NCI-H1048 (cell line): ENCODE measurements at places on chromosomes 16 and 17.
A peak's percentile ranks its signal among the peaks of the same experiment; 100 is the strongest.

DNA sequence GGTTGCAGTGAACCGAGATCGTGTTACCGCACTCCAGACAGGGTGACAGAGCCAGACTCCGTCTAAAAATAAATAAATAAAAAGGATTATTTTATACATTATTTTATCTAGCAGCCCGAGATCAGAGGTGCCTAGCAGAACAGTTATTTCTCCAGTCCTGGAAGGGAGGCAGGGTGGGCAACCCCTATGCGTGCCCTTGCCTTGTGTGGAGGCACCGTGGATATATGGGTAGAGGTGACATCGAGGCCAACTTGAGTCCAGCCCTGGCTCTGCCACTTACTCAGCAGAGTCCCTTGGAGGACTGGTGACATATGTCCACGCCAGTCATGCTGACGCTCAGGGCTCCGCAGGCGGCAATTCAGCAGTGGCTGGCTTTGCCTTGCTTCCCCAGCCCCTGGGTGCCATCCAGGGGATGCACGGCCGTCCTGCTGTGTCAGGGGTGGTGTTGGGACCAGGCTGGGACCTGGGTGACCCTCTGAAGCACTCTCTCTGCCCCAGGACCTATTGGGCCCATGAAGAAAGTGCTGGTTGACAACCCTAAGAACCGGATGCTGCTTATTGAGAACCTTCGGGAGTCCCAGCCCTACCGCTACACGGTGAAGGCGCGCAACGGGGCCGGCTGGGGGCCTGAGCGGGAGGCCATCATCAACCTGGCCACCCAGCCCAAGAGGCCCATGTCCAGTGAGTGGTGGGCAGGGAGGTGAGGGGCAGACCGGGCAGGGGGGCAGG, 13.2 kb downstream of the GALK1 start:
- no peak for DNase-seq

DNA sequence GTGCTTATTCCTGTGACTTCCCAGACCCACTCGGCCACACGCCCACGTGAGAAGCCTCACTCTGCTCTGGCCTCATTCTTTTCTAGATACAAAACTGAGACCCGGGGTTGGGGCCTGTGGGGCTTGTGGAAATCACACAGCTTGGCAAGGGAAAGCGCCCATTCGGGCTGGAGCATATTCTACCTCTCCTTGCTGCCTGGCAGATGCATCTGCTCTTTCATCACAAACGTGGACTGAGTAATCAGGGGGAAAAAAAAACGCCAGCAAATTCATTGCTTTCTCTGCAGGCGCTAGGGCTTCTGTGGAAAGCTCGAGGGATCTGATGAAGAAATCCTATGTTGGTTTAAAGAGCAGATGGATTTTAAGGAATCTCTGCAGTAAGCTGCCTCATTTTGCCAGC, 44.4 kb downstream of the DNAH9 start:
- DNase-seq, result no peak

DNA sequence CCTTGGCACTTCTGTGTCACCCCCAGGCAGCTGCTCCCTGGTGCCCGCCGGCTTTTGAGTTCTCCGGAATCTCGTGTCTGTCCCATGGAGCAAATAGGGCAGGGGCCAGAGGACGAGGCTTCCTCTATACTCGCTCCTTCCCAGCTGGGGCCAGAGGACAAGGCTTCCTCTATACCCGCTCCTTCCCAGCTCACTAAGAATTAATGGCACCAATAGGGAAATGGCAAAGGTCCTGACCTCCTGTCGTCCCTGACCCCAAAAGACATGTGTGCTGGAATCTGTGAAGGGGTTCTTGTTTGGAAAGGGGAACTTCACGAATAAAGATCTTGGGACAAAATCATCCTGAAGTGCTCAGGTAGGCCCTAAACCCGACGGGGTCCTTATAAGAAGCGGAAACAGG, 7.6 kb downstream of the SGSH start:
- no peak for DNase-seq

GRCh38 chr17:77287432-77288068, 146.8 kb downstream of the SEC14L1 start:
- DNase-seq, result no peak

GRCh38 chr16:22177968-22178930, 15.9 kb downstream of the SDR42E2 start:
- no peak for DNase-seq

- DNase-seq, result peak; percentile 71
Measured at GRCh38 chr17:75601057-75601987, 13.7 kb downstream of the MYO15B start.

- DNase-seq, result no peak
Measured at GRCh38 chr17:69508814-69509213, 94.3 kb downstream of the MAP2K6 start.

DNA sequence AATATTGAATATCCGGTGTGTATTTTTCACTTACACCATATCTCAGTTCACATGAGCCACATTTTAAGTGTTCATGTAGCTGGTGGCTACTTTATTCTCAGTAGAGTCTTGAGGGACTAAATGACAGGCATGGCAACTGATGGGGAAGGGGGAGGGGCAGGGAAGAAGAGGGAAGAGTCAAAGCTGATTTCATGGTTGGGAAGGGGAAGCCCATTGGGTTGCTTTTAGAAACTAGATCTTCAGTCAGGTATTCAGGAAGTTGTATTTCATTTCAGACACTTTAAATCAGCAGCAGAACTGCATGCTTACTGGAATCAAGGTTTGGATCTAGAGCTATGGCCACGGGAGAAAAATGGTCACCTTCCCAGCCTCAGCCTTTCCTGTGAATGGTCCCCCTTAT, 2.9 kb upstream of the WIPI1 start:
- DNase-seq, result no peak

GRCh38 chr16:4703906-4704305, 10.5 kb downstream of the NUDT16L1 start:
- DNase-seq, result no peak

DNA sequence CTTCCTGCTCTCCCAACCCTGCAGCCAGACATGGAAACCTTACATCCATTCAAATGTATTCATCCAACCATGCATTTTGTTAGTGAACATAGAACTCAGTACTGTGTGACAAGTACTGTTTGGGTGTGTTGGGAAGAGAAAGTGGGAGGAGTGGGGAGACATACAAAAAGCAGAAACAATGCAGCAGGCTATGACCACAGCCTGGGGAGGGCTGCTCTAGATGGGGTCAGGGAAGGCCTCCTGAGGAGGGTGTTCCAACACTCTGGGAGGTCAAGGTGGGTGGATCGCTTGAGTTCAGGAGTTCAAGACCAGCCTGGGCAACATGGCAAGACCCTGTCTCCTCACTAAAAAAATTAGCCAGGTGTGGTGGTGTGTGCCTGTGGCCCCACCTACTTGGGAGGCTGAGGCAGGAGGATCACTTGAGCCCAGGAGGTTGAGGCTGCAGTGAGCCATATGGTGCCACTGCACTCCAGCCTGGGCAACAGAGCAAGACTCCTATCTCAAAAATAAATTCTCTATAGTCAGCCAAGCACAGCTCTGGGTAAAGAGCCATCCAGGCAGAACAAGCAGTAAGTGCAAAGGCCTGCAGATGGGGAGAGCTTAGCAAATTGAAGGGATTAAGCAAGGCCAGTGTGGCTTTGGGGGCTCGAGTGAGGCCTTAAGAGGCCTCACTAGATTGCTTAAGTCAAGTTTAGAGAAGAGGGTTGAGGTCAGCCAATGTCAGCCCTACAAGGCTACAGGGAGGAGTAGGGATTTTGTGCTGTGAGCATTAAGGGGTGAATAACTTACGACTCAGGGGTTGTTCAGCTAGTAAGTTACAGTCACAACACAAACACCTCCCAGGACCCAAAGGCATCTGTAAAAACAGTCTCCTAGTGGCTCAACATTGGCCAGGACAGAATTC, 5.5 kb downstream of the SLC13A2 start:
- DNase-seq, result no peak

GRCh38 chr17:77930780-77931768, 27.4 kb upstream of the TNRC6C start:
- DNase-seq, result no peak

- no peak for DNase-seq
Measured at GRCh38 chr16:56617212-56618085, 8.1 kb upstream of the MT1E start.

DNA sequence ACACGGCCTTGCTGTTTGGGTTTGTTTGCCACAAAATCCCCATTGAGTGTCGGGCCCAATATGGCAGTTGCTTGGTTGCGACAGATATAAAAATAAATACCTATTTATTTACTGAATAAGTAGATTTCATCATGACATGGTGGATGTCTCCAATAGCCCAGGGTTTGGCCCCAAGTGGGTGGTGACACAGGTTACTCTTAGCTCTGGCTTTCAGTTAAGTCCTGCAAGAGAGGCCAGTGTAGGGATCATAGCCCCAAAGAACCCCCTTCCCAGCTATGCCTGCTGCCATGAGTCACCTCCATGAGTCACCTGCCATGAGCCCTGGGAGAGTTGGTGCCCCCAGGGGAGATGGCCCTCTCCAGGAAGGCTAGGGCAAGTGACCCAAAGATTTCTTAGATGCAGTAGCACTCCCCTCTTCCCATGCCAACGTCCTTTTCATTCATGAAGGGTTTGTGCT, 78.7 kb upstream of the LGALS9 start:
- no peak for DNase-seq

DNA sequence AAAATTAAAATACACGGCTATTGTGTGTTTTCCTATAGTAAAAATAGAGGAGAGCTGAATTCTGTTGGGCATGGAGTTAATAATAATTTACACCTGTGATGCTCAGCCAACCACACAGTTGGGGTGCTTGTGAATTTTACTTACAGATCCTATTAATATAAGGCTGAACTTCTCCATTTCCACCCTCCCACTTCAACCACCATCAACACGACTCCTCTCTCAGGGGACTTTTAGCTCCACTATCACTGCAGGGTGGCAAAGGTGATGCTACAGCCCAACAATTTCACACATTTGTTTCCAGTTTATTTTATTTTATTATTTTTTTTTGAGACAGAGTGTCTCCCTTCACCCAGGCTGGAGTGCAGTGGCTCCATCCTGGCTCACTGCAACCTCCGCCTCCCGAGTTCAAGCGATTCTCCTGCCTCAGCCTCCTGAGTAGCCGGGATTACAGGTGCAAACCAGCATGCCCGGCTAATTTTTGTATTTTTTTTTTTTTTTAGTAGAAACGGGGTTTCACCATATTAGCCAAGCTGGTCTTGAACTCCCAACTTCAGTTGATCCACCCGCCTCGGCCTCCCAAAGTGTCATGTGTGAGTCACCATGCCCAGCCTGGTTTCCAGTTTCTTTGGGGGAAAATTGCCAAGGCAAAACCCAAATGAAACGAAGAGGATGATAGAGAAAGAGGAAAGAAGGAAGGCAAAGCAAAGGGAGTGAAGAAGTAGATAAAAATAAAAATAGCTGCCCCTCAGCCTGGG, 57.9 kb downstream of the GNA13 start:
- no peak for DNase-seq

GRCh38 chr17:27296428-27296979, 2.6 kb downstream of the WSB1 start:
- no peak for DNase-seq

GRCh38 chr17:48497103-48497502, 33.7 kb downstream of the HOXB1 start:
- DNase-seq, result no peak

- no peak for DNase-seq
Measured at GRCh38 chr17:10620823-10621222, 36.3 kb downstream of the MYH3 start.

DNA sequence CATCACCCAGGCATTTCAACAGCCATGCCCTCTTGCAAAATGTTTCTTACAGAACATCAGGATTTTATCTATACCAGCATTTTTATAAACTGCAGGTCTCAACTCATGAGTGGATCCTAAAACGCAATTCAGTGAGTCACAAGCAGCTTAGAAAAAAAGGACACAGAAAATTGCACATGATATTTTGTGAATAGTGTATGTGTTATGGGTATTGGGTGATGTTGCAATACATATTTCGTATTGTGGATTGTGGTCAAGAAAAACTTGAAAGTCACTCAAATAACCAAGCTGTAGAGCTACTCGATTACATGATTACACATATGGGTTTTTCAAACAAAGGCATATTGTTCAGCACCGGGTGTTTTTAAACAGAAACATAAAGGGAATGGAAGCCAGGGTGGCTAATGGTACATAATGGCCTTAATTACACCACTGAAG, 1.4 kb downstream of the WIPI1 start:
- no peak for DNase-seq

- DNase-seq, result no peak
Measured at GRCh38 chr17:63753215-63753614, 11.6 kb upstream of the STRADA start.

- no peak for DNase-seq
Measured at GRCh38 chr17:77544347-77545110, 403.8 kb downstream of the SEC14L1 start.
